ENCODE measurements at places on chromosomes 1 and 21.

DNA sequence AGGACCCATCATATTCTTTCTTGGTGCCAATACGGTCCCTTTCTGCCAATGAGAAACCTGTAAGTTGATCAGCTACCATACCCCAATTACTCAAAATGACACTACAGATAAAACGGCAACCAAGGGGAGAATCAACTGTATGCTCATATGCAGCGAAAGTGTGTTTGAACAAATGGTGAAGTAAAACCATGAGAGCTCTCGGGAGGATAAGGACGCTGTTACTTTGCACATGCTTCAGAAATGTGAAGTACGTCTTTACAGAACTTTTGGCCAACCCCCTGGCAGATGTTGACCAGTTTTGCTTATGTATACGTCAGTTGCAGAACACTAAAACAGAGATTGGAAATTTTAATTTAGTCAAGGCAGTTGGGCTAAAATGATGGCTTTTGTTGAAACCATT is 79.6 kb downstream of the PROX1 start:
- DNase-seq = no peak

GRCh38 chr1:64912191-64912590 is 54.2 kb downstream of the JAK1 start:
- no peak for DNase-seq

- no peak for DNase-seq
These were observed 29.5 kb downstream of the WDR4 start for GRCh38 chr21:42849759-42850412.

DNA sequence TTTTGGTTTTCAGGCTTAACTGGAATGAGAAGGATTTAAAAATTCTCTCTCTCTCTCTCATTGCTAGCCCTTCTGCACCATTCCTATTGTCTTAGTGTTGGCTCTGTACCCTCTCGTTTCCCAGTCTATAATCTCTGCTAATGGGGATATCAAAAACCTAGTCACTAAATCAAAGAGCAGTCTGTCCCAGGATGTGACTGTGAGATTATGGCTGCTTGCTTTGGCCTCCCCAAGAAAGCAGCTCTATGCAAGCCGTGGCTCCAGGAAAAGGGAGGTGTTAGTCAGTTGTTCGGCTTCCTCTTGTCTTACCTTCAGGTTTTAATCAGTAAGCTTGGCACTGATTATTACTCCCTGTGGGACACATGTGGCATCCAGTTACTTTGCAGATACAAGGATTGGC is 468.8 kb downstream of the USP25 start:
- DNase-seq = no peak

DNA sequence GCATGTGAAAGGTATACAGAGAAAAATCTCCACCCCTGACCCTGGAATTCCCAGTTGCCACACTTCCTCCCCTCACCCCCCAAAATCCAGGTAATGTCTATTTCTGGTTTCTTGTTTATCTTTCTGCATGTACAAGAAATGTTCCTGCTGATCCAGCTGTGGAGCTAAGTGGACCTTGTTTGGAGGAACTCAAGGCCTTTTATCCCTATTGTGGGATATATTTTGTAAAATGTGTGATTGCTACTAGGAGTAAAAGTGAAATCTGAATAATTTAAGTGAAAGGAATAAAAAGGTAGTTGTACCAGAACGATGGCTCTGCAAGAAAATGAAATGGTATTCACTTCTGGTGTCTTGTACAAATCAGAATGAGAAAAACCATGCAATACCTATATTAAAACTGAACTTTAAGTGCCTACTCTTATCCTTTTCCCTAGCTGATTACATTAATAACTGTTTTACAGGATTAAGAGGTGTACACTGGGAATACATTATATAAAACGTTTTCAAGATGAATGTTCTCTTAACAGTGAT is 3.0 kb downstream of the SPEN start:
- no peak for DNase-seq

GRCh38 chr1:93360111-93360510 is 14.4 kb downstream of the DR1 start:
- DNase-seq = no peak

- no peak for DNase-seq
These were observed 34.2 kb downstream of the AHDC1 start for GRCh38 chr1:27569506-27570291.

DNA sequence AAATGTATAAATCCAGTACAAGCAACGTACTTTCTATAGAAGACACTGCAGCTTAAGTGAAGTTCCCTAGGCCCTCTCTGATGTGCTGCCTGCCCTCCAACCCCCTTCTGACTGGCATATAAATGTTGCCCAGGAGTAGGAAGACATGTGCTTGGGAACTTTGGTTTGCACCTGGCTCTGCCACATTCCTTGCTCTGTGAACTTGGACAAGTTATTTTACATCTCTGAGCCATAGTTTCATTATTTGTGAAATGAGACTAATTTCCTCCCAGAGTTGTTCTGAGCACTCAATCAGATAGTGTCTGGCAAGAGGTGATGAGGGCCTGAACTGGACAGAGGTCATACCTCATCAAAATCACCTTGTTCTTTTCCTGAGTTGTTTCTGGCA is 3.5 kb upstream of the PHC2 start:
- DNase-seq = no peak

DNA sequence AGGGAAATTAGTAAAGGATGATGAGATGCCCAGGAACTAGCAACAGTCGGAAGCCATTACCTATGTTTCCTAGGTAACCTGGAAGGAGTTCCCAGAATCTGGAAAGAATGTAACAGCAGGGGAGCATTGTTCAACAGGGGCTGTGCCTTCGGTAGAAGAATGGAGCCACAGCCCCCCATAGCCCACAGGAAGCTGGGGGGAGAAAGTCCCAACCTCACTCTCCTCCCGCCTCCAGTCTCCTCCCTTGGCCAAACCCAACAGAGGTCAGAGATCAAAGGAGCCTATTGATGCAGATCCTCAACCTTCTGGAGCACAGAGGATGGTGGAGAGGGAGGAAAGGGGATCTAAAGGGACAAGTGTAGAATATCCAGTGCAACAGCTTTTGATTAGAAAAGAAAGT is 131.5 kb upstream of the SLC44A3 start:
- peak; percentile 81 for DNase-seq

- DNase-seq = no peak
These were observed 241.2 kb downstream of the TRABD2B start for GRCh38 chr1:47756006-47756405.

GRCh38 chr1:60949826-60950197 is 132.5 kb upstream of the NFIA start:
- DNase-seq = no peak

- DNase-seq = no peak
These were observed 17.6 kb upstream of the TNFRSF1B start for GRCh38 chr1:12148958-12149790.

DNA sequence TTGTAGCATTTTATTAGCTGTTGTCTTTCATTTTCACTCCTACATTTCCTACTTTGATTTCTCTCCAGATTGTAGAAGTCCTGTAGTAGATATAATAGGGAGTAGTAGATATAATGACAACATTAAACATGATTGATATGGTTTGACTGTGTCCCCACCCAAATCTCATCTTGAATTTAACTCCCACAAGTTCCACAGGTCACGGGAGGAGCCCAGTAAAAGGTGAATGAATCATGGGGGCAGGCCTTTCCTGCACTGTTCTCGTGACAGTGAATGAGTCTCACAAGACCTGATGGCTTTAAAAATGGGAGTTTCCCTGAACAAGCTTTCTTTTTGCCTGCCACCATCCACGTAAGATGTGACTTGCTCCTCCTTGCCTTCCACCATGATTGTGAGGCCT is 7.5 kb upstream of the PRDX6 start:
- no peak for DNase-seq

- DNase-seq = no peak
These were observed 167.2 kb upstream of the PROX1 start for GRCh38 chr1:213820362-213821149.

GRCh38 chr1:42692461-42692860 is 10.2 kb downstream of the YBX1 start:
- no peak for DNase-seq

DNA sequence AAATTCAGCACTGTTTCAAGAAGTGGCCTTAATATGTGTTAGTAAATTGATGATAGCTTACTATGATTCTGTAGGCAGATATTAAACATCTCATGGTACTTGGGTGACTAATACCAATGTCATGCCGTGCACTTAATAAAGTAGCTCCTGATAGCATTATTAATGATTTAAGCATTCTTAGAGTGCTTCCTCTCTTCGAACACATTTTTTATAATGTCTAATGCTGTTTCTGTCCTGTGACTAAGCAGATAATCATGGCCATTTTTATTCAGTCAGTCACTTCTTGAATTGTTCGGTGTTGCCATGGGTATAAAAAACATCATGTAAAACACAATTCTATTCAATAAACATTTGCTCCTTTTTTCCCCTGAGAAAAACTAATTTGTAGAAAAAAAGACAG is 804.6 kb upstream of the ADGRL4 start:
- no peak for DNase-seq

- no peak for DNase-seq
These were observed 2.9 kb downstream of the EGLN1 start for GRCh38 chr1:231419147-231419546.

GRCh38 chr1:211335522-211336157 is 9.0 kb downstream of the TRAF5 start:
- no peak for DNase-seq

- DNase-seq = no peak
These were observed 7.5 kb downstream of the LRRC3 start for GRCh38 chr21:44462834-44463200.

DNA sequence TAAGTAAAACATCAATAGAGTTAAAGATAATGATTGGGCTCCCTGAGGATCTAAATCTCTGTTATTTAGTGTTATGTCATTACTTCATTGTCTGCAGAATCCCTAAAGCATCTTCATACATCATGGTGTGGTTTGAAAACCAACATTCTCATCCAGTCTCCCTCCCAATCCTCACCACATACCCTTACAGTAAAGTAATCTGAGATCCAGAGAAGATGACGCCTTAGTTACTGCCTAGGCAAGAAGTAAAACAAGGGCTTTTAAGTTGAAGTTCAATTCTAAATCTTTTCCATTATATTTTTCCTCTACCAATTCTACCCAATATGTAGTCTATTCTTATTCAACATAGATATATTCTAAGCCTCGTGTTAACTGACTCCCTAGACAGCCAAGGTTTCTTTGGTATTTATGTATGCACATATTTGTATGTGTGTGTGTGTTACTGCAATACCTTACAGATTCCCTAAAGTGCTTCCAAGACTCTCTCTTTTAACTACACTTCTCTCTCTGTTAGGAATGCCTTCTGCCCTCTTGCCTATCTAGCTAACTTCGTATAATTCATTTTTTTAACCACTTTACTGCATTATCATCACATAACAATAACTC is 17.3 kb downstream of the DPH5 start:
- no peak for DNase-seq

DNA sequence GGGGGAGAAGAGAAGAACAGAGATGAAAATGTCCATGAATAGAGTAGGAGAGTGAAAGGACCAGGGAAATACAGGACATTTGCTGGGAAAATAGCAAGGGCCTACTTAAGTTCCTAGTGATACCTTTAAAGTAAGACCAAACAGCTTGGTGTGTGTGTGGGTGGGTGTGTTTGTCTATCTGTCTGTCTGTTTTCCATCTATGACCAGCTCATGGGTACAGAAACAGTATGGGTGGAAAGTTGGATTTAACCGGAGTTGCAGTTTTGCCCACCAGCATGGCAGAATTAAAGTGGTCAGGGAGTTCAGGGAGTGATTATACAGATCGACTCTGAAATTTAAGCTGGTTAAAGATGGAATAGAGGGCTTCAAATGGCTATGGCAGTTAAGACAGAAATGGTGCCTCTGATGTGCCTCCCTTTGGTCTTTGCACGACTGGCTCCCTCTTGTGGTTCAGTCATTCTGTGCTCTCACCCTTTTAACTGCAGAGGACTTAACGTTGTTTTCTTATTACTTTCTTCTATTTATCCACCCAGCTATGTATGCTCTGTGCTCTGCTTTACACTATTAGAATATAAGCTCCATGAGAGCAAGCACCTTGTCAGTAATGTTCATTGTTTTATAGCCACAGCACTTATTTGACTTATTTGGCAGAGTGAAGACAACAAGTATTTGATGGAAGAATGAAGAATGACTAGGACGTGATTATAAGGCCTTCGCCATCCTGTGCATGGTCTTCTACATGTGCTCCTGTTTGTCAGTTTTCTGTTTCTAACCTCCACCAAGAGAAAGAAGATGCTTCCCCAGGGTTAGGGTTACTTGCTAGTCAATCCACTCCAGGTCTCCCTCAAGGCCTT is 72.7 kb upstream of the AK4 start:
- DNase-seq = peak; percentile 73

DNA sequence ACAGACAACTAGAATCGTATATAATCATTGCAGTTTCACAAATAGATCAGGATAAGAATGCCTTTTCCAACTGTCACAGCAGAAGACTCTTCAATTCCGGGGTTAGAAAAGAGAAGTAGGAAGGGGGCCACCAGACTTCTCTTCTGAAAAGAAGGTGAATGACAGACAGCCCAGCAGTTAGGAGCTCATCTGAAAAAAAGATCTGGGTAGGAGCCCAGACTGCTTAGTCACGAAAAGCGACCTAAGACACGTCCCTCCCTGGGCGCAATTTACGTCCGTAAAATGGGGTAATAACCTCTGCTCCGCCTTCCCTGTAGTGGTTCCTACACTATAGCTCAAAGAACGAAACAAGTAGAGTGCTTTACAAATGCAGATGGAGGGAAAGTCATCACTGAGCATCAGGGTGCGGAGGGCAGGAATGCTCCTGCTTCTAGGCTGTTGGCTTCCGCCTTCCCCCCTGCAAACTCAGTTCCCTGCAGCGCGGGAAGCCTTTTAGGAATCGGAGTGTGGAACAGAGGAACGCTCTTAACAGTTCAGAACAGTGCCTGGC is 582 bp downstream of the ORC1 start:
- peak; percentile 13 for DNase-seq

- no peak for DNase-seq
These were observed 2.8 kb downstream of the TAL1 start for GRCh38 chr1:47229031-47229885.

DNA sequence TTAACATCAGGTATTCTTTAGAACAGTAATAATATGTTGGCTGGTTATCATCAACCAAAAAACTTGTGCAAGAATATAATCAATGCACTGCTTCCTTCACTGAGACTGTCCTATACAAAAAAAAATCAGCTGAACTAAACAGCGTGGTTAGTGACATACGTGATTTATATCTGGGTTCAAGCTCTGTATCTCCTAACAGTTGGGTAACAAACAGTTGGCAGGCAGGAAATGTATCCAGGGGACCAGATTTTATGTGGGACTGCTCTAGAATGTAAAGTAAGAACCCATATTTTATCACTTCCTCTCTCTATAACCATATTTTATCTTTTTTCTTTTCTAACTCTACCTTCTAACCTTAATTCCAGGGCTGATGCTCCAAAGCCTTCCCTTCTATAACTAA is 8.0 kb downstream of the ACBD6 start:
- DNase-seq = no peak

- no peak for DNase-seq
These were observed 132.1 kb downstream of the IGSF21 start for GRCh38 chr1:18239671-18240070.

All from iPS DF 6.9 (cell line).